ENCODE measurements at places on chromosomes 1 and 21.

DNA sequence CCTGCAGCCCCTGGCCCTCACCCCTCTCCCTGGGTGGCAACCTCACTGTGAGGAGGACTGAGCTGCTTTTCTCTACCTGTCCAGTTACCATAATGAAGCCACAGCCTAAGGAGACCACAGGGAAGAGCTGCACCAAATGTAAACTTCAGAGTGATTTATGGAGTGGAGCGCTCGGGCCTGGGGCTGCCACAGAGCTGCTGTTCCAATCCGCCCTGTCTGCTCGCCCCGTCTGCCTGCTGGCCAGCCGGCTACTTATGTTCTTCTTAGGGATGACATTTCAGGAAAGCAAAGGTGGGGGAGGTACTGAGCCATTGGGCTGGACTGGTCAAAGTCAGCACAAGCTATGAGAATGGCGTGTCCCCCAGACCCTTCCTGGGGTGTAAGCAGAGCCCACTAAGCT is 17.9 kb downstream of the SYT6 start:
- no peak for DNase-seq

GRCh38 chr21:17050156-17050555 is 462.7 kb upstream of the CXADR start:
- no peak for DNase-seq

- DNase-seq = no peak
Observed at GRCh38 chr21:44392916-44393315, 39.5 kb downstream of the TRPM2 start.

GRCh38 chr1:14141656-14142055 is 441.7 kb downstream of the PRDM2 start:
- no peak for DNase-seq

GRCh38 chr1:202058001-202058908 is 47.9 kb downstream of the ELF3 start:
- DNase-seq = no peak

GRCh38 chr1:47675721-47676120 is 237.9 kb downstream of the FOXD2 start:
- DNase-seq = no peak

- no peak for DNase-seq
Observed at GRCh38 chr1:29461115-29461739, 224.9 kb downstream of the PTPRU start.
